ENCODE measurements at places on chromosomes 11 and 22.

- DNase-seq: no peak
Observed at GRCh38 chr11:83471831-83472727, 185.9 kb upstream of the CCDC90B start.

DNA sequence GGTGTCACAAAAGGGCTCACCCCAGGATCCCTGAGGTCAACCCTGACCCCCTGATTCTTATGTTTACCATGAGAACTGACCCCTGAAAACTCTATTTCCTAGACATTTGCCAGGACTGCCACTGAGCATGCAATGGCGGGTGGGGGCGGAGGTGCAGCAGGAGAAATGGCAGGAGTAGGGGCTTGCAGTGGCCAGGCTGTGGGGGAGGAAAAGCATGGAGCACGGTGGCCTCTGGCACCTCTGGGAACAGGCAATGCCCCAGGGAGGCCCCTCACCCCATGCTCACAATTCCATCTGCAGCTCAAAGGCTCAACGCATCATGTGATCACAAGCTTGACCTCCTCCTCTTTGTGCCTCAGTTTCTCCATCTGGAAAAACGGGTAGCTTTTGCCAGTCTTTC, 46.5 kb upstream of the FGF3 start:
- no peak for DNase-seq

DNA sequence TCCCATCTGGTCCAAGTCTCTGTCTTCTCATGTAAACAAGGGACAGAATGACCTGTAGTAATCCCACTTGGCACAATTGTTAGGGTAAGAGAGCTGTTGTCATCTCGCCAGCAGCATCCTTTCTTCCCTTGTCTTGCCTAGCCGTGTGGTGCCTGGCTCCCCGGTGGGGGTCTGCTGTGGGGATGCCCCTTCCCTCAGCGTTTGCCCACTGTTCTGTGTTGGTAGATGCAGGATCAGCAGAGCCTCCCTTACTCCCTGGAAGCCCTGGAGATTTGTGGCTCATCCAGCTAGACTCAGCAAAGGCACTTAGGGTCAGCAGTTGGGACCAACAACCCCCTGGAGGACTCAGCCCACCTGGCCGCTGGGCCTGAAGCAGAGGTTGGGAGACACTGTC, 13.0 kb downstream of the ACO2 start:
- no peak for DNase-seq

GRCh38 chr11:134614141-134614540, 202.1 kb upstream of the B3GAT1 start:
- no peak for DNase-seq

DNA sequence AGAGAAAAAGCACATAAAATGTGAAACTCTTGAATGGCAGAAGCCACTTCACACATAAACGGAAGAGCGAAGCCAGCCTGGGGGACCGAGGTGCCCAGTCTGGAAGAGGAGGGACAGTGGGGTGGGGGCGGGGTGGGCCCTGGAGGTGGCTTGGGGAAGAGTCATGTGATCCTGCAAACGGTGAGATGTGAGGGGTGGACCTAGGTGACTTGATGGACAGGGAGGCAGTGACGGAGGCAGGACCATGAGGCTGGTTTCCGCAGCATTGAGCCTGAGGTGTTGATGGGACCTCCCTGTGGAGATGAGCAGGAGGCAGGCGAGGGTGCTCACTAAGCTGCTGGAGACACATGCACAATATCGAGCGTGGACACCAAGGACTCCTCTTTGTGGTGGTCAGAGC, 16.8 kb downstream of the ZDHHC24 start:
- no peak for DNase-seq

DNA sequence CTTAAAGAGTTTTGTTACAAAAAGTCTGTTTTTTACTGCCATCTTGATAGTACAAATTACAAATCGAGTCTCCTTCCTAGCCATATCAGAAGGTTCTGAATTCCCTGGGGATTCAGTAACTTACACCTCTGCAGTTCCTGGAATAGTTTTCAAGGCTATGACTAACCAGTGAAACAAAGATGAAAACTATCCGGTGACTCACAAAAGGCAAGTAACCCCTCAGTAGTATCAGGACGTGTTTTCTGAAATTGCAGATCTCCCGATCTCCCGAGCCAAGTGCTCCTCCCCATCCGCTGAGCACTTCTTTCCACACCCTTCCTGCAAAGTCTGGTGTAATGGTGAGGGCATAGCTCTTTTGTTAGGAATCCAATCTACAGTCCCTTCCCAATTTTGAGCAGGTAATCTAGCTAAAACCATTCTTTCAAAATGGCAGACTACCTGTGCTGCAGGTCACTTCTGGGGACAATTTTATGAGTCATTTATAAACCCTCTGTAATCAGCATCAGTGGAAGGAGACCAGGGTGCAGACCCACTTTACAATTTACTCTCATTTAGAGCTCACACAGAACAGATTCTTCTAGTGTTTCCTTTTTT, 7.7 kb downstream of the E2F8 start:
- DNase-seq: no peak

GRCh38 chr11:64110465-64111375, 55.2 kb downstream of the MACROD1 start:
- no peak for DNase-seq

DNA sequence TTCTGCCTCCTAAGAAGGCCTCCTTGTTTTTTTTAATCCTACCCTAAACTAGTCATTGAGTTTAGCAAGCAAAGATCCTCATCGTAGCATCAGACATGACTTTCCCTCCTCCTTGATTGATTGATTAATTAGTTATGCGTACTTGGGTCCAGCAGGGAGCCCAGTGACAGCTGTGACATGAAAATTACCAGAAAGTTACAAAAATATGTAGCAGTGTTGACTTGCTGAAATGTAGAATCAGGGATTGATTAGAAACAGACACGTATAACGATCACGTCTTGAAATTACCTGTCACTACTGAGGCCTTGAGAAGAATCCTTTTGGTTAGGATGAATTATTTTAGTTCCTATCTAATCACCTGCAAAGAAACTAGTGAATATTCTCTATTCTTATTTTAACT, 167.4 kb upstream of the MPPED2 start:
- no peak for DNase-seq

- DNase-seq: no peak
Observed at GRCh38 chr11:102724904-102725500, at the start of gene MMP8. TSS of gene MMP8 (minus strand) at chr11:102724954. CDS start at chr11:102724855, 99 bp downstream.

- no peak for DNase-seq
Observed at GRCh38 chr22:21754523-21754922, 18.9 kb upstream of the YPEL1 start.

- DNase-seq: no peak
Observed at GRCh38 chr11:75387736-75388294, 11.5 kb upstream of the RPS3 start.

- DNase-seq: no peak
Observed at GRCh38 chr11:19435306-19435989, 194.7 kb upstream of the E2F8 start.

DNA sequence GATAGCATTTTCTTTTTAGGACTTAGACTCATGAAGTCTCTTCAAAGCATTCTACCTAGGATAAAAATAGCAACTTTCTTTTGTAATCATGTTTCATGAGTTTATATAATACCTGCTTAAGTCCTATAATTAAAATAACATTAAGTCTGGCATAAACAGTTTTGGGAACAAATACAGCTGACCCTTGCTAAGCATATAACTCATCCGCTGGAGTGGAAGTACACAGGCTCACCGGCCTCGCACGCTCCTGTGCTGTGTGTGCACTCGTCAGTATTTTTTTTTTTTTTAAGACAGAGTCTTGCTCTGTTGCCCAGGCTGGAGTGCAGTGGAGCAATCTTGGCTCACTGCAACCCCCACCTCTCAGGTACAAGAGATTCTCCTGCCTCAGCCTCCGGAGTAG, 221.8 kb downstream of the ADAMTS15 start:
- DNase-seq: no peak

DNA sequence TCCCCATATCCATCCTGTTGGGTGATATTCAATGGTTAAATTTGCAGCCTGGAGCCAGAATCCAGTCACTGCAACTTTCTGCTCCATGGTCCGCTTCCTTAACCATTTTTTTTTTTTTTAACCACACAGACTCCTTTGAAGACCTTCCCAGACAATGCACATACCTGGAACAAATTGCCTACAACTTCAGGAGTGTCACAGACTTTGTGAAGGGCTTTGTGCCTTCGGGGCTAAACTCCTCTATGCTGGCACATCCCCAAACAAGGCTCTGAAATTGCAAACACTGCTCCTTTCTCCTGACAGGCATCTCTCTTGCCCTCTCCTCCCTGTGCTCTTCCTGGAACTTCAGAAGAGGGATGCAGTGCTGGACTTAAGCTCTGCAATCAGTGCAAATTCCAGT, 40.6 kb downstream of the TENM4 start:
- no peak for DNase-seq

GRCh38 chr22:20741634-20742581, 32.0 kb upstream of the SERPIND1 start:
- peak; percentile 53 for DNase-seq

- no peak for DNase-seq
Observed at GRCh38 chr22:27730641-27731433, 70.7 kb downstream of the MN1 start.

DNA sequence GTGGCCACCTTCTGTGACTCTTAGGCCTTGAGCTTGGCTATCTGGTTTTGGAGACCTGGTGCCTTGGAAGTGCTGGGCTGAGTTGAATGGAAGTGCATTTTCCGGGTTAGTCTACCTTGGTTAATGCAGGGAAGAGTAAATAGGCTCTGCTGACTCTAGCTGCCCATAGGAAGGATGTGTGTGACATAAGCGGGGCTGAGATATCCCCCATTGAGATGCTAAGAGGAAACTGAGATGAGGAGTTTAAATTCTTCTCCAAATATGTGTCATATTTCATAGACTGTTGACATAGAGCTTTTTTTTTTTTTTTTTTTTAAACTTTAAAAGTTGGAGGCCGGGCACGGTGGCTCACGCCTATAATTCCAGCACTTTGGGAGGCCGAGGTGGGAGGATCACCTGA, 30.8 kb downstream of the ZNRF3 start:
- no peak for DNase-seq

DNA sequence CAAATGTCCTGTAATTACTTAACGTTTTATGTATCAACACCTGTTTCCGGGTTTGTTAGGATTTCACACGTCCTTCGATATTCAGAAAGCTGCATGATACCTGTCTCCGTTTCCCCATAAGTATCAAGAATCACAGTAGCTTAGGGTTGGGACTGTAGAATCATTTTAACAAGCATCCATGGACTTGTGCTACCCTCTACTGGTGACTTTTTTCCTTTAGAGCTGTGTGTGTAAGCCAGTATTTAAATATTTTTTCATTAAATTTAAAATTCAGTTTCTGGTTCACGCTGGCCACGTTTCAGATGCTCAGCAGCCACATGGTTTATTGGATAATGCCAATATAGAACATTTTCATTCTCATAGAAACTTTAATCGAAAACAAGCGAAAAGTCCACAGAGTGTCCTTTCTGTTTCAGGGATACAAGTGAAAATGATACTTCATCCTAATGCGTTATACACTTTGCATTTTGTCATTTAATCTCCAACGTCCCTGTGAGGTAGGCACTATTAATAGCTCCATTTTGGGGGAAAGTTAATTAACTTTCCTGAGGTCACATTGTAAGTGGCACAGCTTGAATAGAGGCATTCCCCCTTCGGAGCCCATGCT, 61.5 kb upstream of the SLC25A18 start:
- DNase-seq: peak; percentile 67

DNA sequence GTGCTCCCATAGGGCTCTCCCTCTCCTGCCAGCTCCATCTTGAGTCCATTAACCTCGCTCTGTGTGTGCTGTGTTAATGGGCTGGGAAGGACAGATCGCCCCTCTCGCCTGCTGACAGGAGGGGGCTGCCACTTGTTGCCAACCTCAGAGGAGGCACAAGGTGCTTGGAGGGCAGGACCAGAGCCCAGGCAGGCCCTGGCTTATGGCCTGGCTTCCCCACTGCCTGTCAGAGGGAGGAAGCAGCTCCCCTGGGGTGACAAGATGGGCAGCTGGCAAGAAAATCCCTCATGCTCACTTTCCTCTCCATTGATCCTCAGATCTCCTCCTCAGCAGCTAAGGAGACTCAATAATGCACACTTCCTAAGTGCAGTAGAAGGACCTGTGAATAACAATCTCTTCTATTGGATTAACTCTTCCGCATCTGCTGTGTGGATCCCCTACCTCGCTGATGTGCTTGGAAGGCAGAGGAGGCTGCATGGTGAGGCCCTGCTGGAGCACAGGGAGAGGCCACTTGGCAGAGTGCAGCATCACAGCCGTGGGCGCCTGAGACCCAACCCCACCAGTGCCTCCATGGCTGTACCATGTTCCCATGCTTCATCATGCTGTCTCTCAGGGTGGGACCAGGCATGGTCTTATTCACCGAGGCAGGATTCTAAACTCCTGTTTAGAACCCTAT, 70.3 kb downstream of the TRIM29 start:
- no peak for DNase-seq
